ENCODE measurements at places on chromosomes 5 and 9.

DNA sequence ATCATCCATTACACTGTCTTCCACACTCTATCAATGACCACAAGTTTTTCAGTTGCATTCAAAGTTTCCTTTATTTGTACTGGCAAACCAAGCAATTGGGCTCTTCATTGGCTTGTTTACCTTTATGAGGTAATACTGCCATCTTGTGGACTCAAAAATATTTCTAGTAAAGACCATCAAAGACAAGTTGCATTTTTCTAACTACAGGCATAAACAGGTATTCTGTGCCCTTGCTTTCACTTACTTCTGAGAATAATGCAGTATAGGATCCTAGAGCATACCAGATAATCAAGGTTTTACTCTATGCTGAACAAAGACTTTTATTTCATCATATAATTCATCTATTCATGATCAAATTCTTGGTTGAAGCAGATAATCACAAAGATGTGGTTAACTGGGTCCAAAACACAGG lies 173.7 kb upstream of the POU5F2 start:
- no peak for DNase-seq

GRCh38 chr5:77845324-77845646 lies 69.1 kb upstream of the TBCA start:
- DNase-seq, result no peak

- DNase-seq, result no peak
Measured at GRCh38 chr5:175712681-175713085, 54.8 kb downstream of the HRH2 start.

GRCh38 chr9:125190361-125190801 lies 778 bp upstream of the PPP6C start:
- no peak for DNase-seq

- no peak for DNase-seq
Measured at GRCh38 chr9:97415146-97415545, 3.2 kb downstream of the TDRD7 start.

DNA sequence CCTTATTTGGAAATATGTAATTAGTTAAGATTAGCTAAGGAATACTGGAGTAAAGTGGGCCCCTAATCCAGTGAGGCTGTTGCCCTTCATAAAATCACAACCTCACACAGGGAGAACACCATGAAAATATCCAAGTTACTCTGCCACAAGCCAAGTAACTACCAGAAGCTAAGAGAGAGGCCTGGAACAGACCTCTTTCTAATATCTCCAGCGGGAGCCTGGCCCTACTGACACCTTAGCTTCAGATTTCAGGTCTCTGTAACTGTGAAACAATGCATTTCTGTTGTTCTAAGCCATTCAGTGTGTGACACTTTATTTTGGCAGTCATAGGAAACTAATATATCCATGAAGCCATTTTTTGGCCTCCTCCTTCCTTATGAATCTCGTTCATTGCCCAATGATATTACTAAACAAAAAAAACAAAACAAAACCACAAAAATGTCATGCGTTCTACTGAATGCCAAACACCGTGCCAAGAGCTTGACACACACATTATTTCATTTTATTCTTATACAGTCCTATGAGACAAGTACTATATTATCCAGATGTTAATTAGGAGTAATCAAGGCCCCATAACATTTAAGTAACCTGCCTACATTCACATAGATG lies 699.0 kb downstream of the MAT2B start:
- no peak for DNase-seq

DNA sequence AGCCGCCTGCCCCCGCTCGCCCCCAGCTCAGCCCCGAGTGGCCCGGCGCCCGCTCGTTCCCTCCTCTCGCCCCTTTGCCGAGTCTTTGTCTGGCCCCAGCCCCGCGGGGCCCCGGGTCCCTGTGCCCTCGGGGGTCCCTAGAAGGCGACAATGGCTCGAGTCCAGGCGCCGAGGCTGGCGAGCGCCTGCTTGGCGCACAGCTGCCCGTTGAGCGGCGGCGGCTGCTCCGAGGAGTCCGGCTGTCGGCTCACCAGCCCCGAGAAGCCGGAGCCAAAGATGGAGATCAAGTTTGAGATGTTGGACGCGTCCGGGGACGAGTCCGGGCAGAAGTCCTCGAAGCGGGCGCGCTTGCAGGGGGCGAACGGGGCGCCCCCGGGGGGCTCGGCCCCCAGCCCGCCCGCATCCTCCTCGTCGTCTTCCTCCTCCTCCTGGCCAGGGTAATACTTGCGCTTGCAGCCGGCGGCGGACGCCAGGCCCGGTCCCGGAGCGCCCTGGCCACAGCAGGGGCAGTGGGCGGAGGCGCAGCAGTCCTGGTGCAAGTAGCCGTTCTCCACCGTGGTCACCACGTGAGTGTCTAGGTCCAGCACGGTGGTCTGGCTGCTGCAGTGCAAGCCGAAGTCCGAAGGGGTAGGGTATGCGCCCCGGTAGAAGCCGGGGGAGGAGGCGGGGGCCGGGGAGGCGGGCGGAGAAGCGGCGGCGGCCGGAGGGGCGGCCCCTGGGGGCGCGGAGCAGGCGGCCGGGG lies 1.2 kb downstream of the IER5L start:
- no peak for DNase-seq

GRCh38 chr9:33637881-33638280 lies 113.8 kb downstream of the ANKRD18B start:
- no peak for DNase-seq

GRCh38 chr9:4324513-4324912 lies 24.6 kb upstream of the GLIS3 start:
- no peak for DNase-seq

Measured in hindlimb muscle (tissue), 1 donor.